ENCODE measurements at places on chromosomes 4 and X.
A peak's percentile ranks its signal among the peaks of the same experiment; 100 is the strongest.

DNA sequence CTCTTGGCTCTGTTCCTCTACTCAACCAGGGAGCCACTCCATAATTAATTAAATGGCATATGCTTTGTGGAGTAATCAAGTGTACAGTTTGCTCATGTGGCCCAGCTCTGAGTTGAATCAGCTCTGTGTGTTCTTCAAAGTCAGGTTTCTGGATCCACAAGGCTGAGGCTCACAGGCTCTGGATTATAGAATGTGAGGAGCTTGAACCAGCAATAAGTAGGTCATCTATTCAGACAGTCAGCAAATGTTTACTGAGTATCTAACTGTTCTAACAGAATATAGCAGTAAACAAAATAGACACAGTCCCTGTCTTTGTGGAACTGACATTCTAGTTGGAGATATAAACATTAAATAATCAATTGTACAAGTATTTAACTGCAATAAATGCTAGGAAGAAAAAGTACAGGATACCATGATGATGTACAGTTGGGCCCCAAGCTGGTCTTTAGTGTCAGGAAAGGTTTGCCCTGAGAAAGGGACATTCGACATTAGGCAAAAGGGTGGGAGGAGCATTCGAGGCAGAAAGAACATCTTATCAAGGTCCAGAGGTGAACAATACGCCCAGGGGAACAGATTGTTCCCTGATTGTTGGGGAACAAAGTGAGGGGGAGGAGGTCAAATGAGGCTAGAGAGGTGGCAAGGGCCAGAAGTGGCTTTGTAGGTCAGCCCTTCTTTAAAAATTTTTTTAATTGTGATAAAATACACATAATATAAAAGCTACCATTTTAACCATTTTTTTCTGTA is 20.5 kb upstream of the TSR2 start:
- DNase-seq: no peak

DNA sequence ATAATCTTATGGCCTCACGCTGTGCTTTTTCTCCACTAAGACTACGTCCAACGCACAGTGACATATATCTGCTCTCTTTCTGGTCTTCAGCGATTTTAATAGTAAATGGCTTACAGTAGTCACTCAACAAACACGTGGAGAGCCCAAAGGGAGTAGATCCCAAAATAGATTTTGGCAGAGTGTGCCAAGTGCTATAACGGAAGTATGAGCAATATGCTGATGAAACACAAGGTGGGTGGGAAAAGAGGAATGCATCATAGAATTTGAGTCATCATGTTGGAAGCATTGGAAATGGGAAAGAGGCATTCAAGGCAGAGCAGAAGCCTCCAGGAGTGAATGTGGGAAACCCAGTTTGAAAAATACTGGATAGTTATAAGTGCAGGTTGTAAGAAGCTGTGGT is 129.1 kb upstream of the LDB2 start:
- no peak for DNase-seq

DNA sequence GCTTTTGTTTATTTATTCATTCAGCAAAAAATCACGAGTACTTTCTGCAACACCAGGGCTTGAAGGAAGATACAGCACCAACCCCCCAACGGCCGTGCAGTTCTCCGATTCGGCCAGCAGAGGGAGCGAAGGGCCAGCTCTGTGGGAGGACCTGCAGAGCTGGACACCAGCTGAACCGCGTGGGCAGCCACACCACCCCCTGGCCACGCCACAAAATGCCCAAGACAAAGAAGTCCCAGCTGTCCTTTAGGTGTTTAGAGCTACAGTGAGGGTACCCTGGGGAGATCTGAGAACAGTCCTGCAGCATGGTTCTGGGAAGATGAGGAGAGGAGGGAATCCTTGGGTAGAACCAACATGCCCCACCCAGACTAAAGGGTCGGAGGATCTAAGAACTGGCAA is 83.1 kb downstream of the RELL1 start:
- peak; percentile 59 for DNase-seq

- no peak for DNase-seq
Observed at GRCh38 chrX:119155416-119156035, 27.9 kb upstream of the KIAA1210 start.

- DNase-seq: no peak
Observed at GRCh38 chr4:56115898-56116297, 167.2 kb downstream of the CEP135 start.

- no peak for DNase-seq
Observed at GRCh38 chr4:7073526-7074390, 5.9 kb upstream of the GRPEL1 start.

DNA sequence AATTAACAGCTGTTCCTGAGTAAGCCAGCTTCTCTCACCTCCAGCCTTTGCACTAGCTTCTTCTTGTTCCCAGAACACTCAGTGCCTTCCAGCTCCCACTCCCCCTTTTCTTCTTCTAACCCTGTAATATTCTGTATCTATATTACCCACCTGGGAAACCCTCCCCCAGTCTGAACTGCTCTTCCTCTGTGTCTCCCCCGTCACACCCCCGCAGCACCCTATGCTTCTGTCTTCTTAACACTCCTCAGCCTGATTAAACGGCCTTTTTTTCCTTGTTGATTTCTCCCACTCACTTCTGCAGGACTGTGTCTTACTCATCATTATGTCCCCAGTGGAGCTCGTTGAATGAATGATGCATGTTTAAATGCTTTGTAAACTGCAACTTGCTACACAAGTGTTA is 9.0 kb upstream of the LONRF3 start:
- DNase-seq: no peak

GRCh38 chr4:82423245-82424054 is 6.8 kb downstream of the HNRNPDL start:
- DNase-seq: no peak

DNA sequence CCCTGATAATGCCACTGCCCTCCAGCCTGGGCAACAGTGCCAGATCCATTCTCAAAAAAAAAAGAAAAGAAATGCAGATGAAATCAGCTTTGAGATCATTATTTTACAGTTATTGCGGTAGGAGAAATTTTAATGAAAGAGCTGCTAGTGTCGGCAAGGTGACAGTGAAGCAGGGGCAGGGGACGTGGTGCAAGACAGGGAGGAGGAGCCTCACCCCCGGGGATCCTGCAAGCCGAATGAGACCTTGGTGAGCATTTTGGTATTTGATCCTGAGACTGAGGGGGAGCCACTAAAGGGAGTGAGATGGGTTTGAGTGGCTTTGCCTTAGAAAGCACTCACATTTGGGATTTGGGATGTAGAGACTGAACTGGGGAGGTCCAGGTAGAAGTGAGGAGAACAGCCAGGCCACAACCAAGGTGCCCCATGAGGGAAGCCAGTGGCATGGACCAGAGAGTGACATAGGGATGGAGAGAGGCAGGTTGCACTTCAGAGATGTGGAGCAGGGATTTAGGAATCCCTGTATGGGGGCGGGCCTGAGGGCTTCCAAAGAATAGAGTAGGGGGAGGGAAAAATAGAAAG is 23.6 kb downstream of the RBM10 start:
- DNase-seq: no peak

GRCh38 chrX:109596015-109596414 is 29.0 kb downstream of the KCNE5 start:
- DNase-seq: no peak

- no peak for DNase-seq
Observed at GRCh38 chr4:147674073-147674472, 9.9 kb downstream of the PRMT9 start.

DNA sequence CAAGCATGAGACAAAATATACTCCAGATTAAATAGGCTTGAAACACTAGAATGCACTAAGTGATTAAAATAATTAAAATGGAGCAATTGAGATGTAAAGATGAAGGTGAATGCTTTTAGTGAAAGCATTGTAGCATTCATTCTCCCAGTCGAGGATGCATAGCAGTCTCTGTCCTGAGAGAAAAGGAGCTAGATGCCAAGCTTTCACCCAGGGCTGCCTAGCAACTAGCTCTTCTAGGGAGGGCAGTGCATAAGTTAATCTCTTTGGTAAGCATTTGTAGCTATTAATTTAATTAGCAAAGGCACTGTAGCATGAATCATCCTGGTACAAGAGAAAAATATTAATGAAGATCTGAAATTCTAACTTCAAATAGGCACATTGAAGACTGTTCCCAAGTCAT is 1014.8 kb downstream of the C4orf33 start:
- DNase-seq: no peak

- DNase-seq: no peak
Observed at GRCh38 chr4:138174981-138175794, 67.0 kb downstream of the SLC7A11 start.

DNA sequence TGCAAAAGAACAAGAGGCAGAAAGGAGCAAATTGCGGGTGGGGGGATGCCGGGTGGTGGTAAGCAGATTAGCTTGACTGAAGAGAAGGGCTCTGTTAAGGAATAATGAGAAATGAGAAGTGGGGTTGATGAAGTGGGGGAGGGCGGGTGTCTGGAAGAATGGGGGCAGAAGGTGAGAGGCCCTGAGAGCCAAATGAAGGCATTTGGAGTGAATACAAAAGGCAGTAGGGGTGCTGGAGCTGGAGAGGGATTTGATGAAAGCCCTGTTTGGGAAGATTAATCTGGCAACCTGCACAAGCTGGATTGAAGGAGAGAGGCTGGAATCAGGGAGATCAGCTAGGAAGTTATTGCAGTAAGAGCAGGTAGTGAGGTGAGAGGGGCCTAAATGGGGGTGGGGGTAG is 82.1 kb downstream of the GUCY2F start:
- DNase-seq: no peak

DNA sequence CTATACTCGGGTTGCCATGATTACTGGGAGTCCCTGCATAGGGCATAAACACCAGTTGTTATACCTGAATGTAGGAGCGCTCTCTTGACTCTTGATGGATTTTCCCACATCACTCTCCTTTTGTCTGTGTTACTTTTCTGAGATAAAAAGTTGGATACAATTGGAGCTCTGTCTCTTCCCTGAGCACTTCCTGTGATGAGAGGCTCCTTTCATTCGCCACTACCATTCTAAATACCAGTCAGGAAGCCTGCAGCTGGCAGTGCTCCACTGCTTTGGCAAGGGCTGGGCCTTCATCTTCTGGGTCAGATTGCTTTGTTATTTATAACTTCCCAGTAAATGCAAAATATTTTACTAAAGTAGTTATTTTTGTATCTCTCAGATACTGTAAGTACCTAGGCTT is 13.9 kb downstream of the TCEANC start:
- DNase-seq: no peak

DNA sequence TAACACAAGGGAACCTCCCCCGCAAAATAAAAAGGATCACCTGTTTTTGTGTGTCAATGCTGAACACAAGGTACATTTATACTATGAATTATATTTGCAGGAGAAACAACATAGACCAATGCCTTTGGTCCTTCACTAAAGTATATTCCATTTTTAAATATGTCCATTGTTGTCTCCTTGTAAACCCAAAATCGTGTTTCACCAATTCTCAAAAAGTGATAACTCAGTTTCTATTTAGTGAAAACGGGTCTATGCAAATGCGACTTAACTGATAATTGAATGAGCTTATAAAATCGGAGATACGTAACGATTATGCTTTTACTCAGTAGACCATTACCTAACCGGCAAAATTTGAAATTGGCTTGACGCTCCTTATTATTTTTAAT is 2.1 kb downstream of the BRWD3 start:
- DNase-seq: no peak

GRCh38 chrX:84487365-84488353 is 14.6 kb downstream of the HDX start:
- no peak for DNase-seq

DNA sequence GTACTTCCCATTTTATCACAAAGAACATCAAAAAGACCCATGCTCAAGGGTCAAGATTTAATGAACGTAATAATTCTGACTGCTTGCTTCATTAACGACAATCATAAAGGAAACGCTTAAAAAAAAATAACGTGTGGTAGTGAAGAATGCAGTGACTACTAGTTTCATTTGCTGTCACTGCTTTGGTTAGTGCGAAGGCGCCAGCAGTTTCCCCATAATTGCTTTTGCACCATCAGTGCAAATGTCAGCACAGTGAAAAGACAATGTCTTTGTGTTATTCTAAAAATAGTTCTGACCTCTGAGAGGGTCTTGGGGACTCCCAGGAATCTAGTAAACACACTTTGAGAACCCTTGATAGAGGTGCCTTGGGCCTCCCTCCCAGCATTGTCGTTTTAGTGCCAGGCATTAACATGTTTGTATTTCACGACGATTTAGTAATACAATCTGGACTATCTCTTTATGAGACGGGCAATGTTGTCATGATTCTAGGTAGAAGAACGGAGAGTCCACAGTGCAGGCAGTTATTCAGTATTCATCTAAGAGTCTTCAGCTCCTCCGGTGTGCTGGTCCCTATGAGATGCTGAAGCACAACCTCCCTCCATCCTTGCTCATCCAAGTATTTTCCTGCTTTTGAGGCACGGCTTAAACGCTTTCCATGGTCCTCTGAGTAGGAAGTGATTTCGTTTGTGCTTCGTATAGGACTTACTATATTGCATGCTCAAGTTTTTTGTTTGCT is 71.0 kb downstream of the AFF1 start:
- no peak for DNase-seq

DNA sequence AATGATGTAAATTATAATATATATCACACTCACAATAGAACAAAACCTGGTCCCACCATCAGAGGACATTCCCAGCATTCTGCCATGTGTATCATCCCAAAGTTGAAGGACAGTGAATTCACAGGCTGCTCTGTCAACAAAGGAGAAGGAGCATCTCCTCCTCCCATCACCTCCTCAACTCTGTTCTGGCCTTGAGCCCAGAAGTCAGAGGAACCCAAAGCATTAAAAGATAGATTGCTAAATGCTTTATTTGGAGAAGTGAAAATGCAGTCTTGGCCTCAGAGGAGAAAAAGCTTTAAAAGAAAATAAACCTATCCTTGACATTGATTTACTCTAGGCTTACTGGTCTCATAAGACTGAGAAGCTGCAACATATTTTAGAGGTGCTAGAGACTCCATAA is 268.8 kb upstream of the RASGEF1B start:
- DNase-seq: no peak

DNA sequence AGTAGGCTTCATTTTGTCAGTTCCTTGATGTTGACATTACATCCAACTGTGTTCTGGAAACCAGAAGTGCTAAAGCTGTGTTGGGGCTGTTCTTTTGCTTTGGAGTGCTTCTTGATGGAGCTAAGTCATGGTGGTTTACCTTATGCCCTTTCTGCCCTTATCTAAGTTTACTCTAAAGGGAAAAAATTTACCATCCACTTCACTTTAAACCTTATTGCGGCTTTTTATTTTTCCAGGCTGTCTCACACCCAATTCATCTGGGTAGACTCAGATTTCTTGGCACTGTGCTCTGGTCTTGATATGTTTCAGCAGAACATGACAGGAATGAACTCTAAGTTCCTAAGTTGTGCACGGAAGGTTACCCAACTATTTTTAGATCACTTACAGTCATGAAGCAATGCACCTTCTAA is 104.7 kb upstream of the TTC29 start:
- no peak for DNase-seq

DNA sequence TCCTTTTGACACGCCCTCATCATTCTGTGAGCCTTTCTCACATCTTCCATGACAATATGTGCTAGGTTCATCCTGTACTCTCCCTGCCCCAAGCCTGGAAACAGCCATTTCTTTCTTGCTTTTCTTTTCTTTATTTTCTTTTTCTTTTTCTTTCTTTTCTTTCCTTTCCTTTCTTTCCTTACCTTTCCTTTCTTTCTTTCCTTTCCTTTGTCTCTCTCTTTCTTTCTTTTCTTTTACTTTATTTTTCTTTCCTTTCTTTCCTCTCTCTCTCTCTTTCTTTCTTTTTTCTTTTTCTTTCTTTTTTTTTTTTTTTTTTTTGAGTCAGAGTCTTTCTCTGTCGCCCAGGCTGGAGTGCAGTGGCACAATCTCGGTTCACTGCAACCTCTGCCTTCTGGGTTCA is 14.6 kb downstream of the PPP1R3F start:
- no peak for DNase-seq

GRCh38 chrX:130680164-130681035 is 222.6 kb downstream of the ENOX2 start:
- DNase-seq: no peak
